ENCODE measurements at places on chromosomes 5 and 9.

DNA sequence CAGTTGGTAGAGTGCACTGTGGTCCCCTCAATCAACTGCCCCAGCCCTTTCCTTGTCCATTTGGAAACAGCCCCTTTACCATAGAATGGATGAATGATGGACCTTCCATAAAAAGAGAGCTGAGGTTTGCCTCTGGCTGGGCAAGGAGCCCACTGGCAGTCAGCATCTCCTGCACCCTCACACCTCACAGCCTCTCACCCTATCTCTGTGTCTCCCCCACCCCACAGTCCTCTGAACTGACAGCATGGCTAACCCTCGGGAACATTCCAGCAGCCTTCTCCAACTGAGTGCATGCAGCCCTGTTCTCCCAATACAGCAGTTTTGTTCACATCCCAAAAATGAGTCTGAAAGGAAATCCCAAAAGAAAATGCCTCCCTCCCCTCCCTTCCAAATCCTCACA, 51.7 kb downstream of the RETREG1 start:
- DNase-seq = no peak
- H3K27me3 ChIP-seq = no peaks in the 10 kb centered on the region
- no peak overlapping the region for H3K4me3 ChIP-seq

- no peak overlapping the region for H3K27ac ChIP-seq
- no peak overlapping the region for H3K4me3 ChIP-seq
- DNase-seq = no peak
- H3K27me3 ChIP-seq = no peaks in the 10 kb centered on the region
- H3K4me1 ChIP-seq = no peaks in the 10 kb centered on the region
These were observed 188.1 kb downstream of the TRPM3 start for GRCh38 chr9:70933321-70933720.

DNA sequence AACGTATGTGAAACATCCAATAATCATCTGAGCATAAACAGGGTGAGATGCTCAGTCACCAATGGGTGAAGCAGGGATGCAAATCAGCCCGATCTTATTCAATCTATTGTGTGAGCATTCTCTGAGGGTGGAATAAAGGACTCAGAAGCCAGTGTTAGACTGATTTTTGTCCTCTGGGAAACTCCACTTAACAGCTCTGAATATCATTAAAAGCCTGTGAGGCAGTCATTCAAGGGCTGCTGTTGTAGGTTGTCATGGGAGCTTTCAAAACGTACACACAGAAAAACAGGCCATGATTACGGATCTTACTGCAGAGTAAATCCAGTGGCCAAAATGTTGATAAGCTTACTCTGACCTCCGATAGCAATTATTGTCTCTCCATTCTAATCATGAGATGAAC, 266.5 kb upstream of the EFNA5 start:
- H3K4me1 ChIP-seq = peaks cover 5% of the 10 kb centered on the region
- H3K36me3 ChIP-seq = peaks cover 20% of the 10 kb centered on the region
- H3K27ac ChIP-seq = no peak overlapping the region
- H3K27me3 ChIP-seq = no peaks in the 10 kb centered on the region
- DNase-seq = no peak
- H3K4me3 ChIP-seq = no peak overlapping the region

GRCh38 chr5:6084376-6084775, 294.0 kb downstream of the MED10 start:
- DNase-seq = no peak
- H3K27ac ChIP-seq = no peak overlapping the region
- H3K4me3 ChIP-seq = no peak overlapping the region
- H3K36me3 ChIP-seq = no peaks in the 10 kb centered on the region
- H3K4me1 ChIP-seq = no peaks in the 10 kb centered on the region

All from naive thymus-derived CD8-positive, alpha-beta T cell (primary cell).